Progenitor cell of endocrine pancreas (in vitro differentiated cells): ENCODE measurements at places on chromosomes 2 and 18.

DNA sequence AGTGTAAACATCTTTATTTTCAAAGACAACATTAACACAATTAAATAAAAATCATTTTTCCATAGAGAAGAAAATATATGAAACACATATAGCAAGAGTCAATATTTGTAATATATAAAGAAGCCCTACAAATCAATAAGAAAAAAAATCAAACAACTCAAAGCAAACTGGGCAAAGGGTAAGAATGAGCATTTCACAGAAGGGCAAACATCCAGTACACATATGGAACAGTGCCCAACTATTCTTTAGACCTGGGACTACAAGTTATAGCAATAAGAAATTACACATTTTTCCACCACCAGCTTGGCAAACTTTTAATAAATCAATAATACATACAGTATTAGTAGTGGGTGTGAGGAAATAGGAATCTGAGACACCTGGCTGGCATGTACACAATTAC lies 324.1 kb downstream of the CYP26B1 start:
- DNase-seq, result no peak

DNA sequence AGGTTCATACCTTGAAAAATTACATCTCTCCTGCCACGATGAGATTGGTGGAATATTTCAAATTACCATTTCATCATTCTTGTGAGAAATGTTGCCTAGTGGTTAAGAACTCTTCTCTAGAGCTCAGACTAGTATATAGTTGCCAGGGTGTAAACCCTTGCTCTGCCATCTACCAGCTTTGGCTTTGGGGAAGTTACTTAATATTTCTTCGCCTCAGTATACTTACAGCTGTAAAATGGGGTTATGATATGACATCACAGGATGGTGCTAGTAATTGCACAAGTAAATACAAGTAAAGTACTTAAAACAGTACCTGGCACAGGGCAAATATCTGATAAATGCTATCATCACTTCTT lies 1.5 kb downstream of the SPOPL start:
- DNase-seq, result no peak

DNA sequence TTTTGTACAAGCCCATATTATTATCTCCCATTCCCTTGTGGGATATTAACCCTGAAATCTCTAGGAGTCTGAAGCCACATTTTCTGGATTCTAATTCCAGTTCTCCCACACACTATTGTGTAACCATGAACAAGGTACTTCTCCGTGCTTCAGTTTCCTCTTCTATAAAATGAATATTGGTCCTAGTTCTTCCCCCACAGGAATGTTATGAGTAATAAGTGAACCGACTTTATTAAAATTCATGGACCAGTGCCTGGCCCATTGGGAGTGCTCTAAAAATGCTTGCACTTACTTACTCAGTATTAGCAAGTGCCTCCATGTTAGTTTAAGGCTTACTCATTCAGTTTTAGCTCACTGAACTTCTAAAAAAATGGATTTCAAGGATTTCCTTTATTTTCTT lies 1.4 kb upstream of the ACMSD start:
- no peak for DNase-seq

- DNase-seq, result no peak
These were observed 152.7 kb upstream of the NT5C1B start for GRCh38 chr2:18741895-18742732.

- no peak for DNase-seq
These were observed 55.0 kb downstream of the ARHGAP25 start for GRCh38 chr2:68789603-68790002.

- DNase-seq, result no peak
These were observed 6.1 kb downstream of the NCAPH start for GRCh38 chr2:96341641-96342040.

- no peak for DNase-seq
These were observed 25.5 kb upstream of the PPP1CB start for GRCh38 chr2:28726177-28726576.

DNA sequence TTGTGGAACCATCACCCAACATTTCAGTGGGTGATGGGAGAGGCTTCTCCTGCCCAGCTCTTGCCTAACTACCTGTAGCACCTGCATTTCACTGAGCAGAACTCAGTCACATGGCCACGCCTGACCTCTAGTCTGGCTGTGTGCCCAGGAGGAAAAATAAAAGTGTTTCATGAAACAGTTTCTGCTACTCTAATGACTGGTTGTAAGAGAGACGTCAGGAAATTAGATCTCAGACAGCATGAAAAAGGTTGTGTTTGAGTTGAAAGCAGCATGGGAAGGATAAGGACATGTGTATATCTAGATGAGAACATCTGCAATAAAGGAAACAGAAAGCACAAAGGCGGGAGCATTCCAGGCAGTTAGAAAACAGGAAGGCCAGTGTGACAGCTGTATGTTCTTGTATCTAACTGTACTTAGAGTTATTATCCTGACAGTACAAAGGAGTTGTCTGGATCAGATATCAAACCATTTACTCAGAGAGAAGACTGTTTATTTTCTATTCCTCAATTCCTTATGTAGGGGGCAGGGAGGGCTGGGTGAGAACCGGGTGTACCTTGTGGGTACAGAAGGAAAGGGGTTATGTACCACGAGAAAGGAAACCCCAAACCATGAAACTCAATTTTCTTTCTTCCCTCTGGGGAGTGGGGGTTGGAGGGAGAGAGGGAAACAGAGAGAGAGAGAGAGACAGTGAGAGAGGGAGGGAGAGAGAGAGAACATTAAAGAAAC lies 307.4 kb upstream of the VWC2L start:
- no peak for DNase-seq

DNA sequence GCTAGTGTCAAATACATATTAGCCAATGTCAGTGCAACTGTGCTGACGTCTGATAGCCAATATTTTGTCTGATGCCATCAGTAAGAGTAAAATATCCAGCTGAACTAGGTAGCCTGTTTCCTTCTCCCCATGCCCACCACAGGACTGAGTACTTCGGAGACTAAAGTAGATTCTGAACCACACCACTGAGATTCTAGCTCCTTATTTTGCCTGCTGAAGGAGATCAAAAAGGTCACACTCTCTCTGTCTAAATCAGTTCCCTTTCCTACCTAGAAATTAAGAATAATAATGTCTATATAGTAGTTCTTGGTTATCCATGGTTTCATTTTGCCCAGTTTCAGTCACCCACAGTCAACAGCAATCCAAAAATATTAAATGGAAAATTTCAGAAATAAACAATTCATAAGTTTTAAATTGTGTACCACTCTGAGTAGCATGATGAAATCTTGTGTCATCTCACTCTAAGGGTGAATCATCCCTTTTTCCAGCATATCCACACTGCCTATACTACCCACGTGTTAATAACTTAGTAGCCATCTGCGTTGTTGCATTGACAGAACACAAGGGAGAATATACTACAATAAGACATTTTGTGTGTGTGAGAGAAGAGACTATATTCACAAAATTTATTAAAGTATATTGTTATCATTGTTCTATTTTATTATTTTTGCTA lies 1043.3 kb upstream of the PIK3C3 start:
- no peak for DNase-seq

DNA sequence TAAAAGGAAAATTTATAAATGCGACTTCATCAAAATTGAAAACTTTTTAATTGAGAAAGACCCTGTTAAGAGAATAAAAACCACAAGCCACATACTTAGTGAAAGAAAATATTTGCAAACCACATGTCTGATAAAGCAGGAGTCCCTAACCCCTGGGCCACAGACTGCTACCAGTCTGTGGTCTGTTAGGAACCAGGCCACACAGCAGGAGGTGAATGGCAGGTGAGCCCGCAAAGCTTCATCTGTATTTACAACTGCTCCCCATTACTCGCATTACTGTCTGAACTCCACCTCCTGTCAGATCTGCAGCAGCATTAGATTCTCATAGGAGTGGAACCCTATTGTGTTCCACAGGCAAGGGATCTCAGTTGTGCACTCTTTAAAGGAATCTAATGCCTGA lies 95.5 kb upstream of the CRACDL start:
- DNase-seq, result no peak

DNA sequence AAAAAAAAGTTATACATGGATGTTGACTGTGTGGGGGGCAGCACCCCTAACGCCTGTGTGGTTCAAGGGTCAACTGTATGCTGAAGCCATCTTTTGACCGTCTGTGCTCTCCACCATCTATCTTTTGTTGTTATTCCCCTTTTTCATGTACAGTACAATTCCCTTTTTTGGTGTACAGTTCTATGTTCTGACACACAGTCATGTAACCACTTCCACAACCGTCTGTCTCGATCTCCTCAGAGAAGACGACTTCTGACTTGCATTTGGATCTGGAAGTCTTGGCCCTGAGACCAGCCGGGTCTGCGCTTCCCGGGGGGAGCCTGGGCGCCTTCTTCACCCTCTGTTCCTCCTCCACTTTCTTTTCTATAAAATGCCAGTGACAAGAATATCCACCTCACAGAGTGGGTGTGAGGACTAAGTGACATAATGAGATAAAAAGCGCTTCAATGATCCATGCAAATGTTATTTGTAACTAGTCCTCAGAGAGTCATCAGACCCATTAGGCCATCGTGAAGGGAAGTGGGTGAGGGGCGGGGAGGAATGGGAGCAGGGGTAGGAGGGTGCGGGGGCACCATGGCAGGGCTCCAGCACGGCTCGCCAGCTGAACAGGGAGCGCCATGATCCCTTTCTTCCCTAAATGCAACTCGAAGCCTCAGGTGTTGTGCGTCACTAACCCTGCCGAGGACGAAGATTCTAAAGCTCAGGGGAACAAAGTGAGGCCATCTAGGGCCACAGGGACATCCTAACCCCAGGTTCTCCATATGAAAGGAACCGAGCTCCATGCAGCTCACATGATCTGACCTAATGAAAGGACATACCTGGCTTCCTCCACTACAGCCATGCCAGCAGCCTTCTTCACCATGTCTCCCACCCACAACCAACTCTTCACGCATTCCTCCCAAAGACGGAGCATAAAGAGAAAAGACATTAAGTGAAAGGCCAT lies 16.6 kb downstream of the ADCY3 start:
- no peak for DNase-seq

DNA sequence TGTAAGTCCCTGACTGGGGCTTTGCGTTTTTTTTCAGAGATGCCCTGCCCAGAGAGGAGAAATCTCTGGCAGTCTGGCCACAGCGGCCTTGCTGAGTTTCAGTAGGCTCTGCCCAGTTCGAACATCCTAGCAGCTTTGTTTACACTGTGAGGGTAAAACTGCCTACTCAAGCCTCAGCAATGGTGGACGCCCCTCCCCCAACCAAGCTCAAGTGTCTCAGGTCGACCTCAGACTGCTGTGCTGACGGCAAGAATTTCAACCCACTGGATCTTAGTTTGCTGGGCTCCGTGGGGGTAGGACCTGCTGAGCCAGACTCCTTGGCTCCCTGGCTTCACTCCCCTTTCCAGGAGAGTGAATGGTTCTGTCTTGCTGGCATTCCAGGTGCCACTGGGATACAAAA lies 31.7 kb downstream of the L3MBTL4 start:
- DNase-seq, result no peak

- DNase-seq, result no peak
These were observed 700.0 kb upstream of the NXPH2 start for GRCh38 chr2:139480161-139480650.

DNA sequence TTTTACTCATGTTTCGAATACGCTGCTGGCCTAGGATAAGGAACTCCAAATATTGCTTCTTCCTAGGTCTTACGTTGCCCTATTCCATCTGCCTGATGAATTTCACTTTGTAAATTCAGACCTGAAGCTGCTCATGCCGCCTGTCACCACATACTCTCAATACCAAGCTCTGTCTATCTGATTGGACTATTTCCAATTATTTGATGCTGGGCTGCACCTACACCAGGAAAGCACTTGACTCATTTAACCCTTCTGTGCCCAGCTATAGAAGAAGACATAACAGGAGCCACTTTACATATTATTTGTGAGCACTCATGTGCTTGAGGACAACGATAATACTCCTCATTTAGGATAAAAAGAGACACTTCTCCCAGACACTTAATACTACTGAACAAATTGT lies 1293.9 kb upstream of the LRRTM1 start:
- DNase-seq, result no peak

DNA sequence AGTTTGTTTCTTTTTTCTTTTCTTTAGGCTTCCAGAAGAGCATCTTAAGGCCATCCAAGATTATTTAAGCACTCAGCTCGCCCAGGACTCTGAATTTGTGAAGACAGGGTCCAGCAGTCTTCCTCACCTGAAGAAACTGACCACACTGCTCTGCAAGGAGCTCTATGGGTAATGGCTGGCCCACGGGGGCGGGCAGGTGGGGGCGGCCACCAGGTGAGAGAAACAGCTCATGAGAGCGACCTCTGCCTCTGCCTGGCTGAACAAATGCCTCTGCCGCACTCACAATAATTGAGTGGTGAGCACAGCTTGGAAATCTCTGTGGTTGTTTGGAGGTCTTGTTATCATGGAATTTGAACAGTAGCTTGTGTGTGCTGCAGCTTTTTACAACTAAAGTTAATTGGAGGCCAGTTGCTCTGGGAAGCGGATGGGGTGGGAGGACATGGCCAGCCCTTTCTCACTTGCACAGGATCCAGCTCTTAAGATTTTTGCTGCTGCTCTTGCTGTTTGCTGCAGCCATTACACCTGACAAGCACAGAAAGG lies 70.4 kb downstream of the INPP5D start:
- DNase-seq, result no peak

GRCh38 chr2:74985978-74986609 lies 27.7 kb downstream of the POLE4 start:
- DNase-seq, result no peak

- no peak for DNase-seq
These were observed 200.8 kb upstream of the SIX3 start for GRCh38 chr2:44740678-44741077.

GRCh38 chr2:33005057-33005456 lies 58.3 kb downstream of the LTBP1 start:
- DNase-seq, result no peak

DNA sequence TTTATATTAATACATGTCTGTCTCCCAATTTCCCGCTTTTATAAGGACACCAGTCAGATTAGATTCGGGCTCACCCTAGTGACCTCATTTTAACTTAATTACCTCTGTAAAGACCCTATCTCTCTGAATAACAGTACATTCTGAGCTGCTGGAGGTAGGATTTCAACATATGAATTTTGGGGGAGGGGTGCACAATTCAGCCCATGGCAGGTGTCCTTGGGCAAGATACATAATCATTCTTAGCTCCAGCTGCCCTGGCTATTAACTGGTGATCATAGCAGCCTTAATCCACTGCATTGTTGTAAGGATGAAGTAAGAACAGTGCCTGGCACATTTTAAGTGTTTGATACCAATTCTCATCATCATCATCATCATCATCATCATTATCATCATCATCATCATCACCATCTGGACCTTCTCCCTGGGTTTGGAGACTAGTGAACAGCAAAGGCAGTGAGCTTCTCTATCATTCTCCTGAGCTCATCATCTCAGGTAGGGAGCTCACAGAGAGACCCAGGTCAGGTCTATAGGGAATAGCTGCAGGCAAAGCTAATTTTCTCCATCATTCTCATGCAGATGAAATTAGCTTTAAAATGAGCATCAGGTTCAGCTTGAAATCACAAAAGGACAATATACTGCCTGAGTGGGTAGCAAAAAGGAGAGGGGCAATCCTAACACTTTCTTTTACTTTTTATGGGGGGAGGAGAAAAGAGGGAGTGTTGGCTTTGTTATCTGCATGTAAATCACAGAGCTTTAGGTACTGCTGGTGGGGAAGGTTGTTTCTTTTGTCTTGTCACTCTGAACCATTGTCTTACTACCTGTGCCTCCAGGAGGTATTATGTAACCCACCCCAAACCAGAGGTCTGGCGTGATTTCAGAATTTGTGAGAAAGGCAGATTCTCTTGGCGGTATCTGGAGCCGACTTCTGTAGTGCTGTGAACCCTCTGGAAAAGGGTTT lies 125.5 kb upstream of the SPRED2 start:
- DNase-seq, result no peak

GRCh38 chr2:233063269-233063975 lies 3.3 kb downstream of the INPP5D start:
- no peak for DNase-seq
